ENCODE measurements at places on chromosomes 1 and 21.

DNA sequence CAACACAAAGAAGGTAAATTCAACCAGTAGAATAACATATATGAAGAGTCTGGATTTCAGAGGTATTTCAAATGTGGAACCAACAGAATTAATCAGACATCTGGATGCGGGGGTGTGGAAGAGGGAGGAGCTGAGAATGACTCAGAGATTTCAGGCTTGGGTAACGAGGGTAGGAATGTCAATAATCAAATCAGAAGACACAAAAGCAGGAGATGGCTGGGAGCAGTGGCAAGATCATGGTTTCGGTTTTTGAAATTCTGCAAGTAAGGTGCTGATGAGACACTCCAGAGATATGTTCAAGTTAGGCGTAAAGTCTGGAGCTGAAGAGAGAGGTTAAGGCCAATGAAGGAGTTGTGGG is 64.0 kb downstream of the PLPPR5 start:
- DNase-seq, result peak; percentile 48

- no peak for DNase-seq
Observed at GRCh38 chr1:234979296-234980279, 149.0 kb downstream of the TOMM20 start.

- peak; percentile 41 for DNase-seq
Observed at GRCh38 chr1:70290218-70290617, 64.3 kb downstream of the ANKRD13C start.

DNA sequence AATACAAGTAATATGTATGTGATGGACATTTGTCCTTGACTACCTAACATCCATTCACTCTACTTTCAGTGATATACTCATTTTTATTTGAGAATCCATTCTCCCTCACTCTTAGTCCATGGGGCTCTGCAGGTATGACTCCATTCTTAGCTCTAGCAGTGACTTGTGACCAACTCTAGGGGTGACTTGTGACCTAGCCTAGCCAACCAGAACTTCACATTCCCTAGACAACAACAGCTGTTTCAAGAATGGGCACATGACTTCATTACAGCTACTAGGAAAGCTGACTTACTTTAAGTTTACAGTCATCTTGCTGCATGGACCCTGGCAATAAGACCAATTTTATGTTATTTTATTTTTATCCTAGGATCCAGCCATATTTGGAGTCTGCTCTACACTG is 23.6 kb upstream of the DDX59 start:
- no peak for DNase-seq

DNA sequence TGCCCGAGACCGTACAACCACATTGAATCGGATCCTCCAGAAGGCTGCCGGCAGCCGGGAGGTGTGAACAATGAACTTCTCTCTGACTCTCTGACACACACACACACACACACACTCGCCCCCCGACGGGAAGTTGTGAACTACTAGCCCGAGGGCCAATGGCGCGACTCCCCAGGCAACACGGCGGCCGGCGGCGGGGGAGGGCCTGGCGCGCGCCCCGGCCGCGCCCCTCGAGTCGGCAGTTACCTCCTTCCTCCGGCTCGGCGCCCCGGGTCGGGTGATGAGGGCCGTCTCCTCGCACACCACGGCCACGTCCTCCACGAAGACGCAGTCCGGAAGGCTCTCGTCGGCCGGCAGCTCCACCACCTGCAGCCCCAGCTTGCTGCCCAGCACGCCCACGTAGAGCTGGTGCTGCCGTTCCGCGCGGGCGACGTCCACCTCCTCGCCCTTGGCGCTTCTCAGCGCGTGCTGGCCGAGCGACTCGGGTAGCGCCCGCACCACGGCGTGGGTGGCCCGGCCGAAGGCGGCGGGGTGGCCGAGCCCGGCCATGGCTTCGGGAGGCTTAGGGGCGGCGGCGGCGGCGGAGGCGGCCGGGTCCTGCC is 361 bp downstream of the DDAH1 start:
- DNase-seq, result peak; percentile 66

- DNase-seq, result no peak
Observed at GRCh38 chr1:12341667-12342066, 111.8 kb downstream of the VPS13D start.

- DNase-seq, result peak; percentile 52
Observed at GRCh38 chr1:150970808-150971582, 3.6 kb downstream of the CERS2 start.

DNA sequence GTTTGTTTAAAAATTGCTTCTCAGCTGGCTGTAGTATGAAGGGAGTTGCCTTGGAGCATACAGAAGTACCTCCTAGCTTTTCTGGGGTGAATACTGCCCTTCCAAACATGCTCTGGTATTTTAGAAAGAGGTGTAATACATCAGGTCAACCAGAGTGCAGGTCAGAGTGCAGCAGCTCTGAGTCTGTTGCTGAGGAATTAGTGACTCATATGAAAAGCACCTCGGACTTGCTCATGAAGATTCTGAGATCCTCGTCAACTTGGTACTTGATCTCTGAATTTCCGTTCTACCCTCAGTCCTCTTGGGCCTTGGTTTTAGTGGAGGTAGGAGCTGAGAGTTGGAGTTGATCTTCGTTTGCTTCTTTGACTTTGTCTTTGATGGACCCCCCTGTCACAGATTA is 67.3 kb downstream of the NOS1AP start:
- peak; percentile 72 for DNase-seq

GRCh38 chr1:93446837-93447451 is 974 bp upstream of the FNBP1L start:
- no peak for DNase-seq

DNA sequence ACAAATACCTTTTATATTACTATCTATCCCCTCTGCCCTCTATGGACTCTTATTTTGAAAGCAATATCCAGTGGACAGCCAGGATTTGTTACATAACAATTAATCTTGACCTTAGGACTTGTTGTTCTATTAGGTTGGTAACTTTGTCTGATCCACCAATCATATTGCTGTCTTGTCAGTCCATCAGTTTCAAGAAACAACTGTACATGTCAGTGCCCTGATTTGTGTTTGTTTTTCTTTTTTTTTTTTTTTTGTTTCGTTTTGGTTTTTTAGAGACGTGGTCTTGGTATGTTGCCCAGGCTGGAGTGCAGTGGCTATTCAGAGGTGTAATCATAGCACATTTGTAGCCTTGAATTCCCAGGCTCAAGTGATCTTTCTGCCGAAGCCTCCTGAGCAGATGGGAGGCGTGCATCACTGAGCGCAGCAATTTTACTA is 1.5 kb upstream of the SCP2 start:
- peak; percentile 49 for DNase-seq

DNA sequence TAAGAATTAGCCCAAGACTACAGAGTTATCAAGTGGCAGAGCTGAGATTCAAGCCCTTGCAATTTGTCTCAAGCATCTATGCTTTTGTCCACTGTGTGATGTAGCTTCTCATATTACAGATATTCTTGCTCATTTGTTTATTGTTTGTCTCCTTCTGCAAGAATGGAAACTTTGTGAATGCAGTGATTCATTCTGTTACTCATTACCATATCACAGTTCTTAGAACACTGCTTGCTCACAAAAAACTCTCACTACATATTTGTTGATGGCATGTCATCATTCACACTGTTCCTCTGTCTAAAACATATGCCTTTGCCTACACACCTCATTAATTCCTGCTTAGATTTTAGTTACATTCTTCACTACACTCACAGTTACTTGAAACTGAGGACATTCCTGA is 1198.9 kb downstream of the PLA2G4A start:
- peak; percentile 7 for DNase-seq

Data from fibroblast of the aortic adventitia (primary cell).